ENCODE measurements at places on chromosomes 7 and 10. TPM values are rescaled to one million over a fixed set of nuclear protein-coding genes. Genes with fewer than 3 reads are reported as not detected.

Gene PRF1
- not detected for total RNA-seq

Gene ALOX5
- not detected for total RNA-seq

Gene JAKMIP3
- 0.32 TPM for total RNA-seq

Gene NODAL
- total RNA-seq: not detected

All from hair follicle dermal papilla cell (primary cell).